Inflammatory macrophage treated with lipopolysaccharide for 1 hour (primary cell): ENCODE measurements at places on chromosomes 1 and 21.

- DNase-seq = no peak
These were observed 35.2 kb downstream of the RAP1A start for GRCh38 chr1:111654839-111655238.

- no peak for DNase-seq
These were observed 18.5 kb downstream of the CLCA1 start for GRCh38 chr1:86487131-86487810.

- DNase-seq = no peak
These were observed 10.4 kb downstream of the C1orf226 start for GRCh38 chr1:162391790-162392563.

- no peak for DNase-seq
These were observed 245.2 kb downstream of the TRABD2B start for GRCh38 chr1:47751996-47752451.

DNA sequence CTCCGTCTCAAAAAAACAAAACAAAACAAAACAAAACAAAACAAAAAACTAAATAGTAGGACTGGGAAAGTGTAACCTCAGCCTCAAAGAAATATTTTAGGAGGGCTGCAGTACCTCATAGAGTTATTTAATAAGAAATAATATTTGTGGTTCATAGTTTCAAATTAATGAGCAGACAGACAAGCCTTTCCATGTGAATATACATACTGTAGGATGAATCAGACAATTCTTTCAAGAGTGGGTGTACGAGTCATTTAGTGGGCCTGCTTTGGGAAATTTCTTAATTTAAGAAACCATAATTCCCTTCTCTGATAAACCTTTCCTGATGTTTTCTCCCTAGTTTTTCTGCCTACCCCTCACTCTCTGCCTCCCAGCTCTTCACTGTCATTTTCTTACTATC, 52.5 kb downstream of the CDC14A start:
- no peak for DNase-seq

GRCh38 chr1:19122668-19123067, 87.4 kb downstream of the UBR4 start:
- DNase-seq = no peak

GRCh38 chr1:22619252-22619651, 17.2 kb upstream of the C1QA start:
- DNase-seq = peak; percentile 26

DNA sequence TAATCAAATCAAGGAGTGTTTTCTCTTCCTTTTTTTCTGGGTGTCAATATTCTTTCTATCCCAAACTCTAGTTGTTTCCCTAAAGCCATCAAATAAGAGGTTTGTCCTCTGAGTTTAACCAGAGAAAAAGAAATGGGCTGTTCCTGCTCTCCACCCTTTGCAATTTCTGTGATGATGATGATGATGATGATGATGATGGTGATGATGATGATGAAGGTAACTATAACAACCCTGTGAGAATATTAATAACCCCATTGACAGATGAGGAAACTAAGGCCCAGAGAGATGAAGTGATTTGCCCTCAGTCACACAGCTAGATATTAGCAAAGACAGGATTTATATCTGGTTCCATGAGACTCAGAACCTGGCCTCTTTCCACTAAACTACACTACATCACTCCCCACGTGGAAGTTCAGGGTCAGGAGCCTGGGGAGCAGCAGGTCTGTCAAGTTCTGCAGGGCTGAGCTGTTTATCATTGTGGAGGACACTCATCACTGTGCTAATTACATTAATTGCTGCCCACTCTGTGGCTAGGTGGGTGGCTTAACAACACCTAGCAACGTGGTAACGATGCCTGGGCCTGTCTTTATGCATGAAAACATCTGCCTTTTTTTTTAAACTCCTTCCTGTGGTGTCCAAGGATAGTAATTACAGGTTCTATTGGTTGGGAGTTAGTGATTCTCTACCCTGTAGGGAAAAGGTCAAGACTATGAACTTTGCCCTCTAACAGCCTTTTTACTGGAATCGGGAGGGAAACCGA, 19.0 kb upstream of the JUN start:
- no peak for DNase-seq

DNA sequence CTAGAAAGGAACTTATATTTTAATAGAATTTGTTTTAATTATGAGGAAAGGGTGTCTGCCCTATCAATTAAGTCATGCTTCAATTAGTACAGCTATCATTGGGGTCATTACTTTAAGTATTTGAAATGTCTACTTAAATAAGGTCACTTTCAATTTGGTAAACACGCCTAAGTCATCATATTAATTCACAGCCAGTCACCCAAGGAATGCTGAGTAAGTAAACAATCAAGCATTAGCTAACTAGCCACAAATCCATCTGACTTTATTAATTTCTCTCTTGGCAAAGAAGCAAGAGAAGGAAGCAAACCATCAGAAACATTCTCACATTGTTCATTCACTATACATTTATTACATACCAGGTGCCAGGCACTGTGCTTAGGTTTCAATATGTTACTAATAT, 1.2 kb upstream of the LRRC52 start:
- no peak for DNase-seq

DNA sequence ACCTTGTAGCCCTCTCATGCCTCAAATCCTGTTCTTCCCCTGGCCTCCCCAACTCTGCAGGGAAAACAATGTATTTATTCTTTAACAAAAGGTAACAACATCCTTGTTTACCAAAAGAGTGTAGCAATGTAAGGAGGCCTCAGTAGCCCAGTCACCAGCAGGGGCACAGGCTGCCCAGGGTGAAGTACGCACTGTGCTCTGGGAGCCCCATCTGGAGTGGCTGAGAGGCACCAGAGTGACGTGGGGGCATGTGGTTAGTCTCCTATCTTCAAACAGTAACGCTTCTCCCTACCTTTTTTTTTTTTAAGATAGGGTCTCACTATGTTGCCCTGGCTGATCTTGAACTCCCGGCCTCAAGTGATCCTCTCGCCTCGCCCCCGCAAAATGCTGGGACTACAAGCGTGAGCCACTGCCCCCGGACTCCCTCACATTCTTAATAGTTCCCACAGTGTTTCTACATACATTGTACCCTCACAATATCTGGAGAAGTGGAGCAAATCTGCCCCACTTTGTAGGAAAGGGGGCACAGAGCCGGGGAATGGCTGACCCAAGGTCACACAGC, 51.3 kb upstream of the ECE1 start:
- no peak for DNase-seq

DNA sequence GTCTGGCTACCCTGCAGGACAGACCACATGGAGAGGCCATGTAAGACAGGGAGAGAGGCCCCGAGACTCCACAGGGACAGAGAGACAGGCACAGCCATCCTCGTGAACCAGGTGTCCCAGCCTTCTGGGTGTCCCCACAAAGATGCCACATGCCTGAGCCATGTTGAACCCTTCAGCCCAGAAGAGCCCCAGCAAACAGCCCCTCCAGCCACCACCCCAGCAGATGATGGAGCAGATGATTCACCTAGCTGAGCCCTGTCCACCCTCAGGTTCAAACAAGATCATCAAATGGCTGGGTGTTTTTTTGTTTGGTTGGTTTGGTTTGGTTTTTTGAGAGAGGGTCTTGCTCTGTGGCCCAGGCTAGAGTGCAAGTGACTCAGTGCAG, 78.7 kb downstream of the DHRS3 start:
- no peak for DNase-seq

DNA sequence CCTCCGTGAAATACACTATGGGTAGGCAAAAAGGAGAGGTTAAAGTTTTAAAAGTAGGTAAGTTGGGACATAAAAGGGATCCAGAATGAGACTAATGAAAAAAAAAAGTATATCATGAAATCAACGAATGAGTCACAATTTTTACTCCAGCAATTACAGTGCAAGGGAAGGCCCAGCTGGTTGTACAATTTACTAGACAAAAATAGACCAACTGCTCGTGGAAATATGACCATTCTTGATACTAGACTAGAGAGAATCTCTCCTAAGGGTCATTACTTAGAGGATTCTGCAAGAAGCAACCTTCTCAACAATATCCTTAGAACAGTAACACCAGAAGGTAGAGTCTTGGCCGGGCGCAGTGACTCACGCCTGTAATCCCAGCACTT, 55.1 kb upstream of the EFHD2 start:
- DNase-seq = no peak

GRCh38 chr1:230267338-230268065, 158.6 kb downstream of the PGBD5 start:
- DNase-seq = no peak

DNA sequence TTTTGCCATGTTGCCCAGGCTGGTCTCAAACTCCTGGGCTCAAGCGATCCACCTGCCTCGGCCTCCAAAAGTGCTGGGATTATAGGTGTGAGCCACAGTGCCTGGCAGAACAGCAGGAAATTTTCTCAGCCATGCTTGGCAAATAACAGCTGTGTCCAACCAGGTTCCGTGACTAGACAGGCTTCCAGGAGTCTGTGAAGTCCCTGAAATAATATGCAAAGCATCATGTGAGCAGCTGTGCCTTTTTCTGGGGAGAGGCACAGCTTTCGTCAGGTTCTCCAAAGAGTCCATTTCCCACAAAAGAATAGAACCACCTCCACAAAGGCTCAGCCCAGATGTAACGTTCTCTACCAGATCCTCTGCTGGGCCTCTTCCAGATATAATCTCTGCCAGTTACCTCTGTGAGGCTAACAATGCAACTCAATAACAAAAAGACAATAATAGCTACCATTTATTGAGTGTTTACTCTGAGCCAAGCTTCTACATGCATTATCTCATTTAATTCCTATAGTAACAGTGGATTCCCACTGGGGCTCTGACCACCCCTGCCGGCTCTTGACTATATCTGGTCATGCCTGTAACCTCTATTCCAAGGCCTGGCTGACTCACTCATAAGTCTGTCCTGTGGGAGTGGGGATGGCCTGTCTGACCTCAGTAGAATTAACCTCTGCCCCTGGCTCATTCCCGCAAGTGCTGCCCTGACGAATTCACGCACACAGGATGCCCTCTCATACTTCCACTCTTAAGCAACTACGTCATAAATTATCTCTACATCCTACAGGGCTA, 4.0 kb upstream of the NKAIN1 start:
- no peak for DNase-seq

DNA sequence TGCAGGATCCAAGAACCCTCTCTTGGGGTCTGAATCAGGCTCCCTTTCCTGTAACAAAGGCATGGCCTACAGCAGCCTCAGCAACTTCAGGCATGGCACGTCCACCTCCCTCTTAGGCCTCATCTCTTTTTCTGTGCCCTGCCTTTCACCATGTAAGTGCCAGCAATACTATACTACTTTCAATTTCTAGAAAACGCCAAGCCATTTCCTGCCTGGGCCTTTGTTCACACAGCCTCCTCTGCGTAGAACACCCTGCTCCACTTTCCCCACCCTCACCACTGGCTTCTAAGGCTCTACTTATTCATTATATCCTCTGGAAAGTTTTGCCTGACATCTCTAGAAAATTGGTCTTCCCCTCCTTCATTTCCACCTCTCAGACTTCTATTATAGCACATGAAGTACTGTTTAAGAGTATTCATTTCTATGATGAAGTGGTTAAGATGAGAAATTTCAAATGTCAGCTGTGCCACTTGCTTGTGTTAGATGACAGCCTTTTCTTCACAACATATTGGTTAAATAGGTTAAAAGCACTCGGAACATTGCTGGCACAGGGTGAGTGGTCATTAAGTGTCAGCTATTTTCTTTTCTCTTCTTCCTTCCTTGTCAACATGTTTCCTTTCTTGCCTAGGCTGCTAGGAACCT, 41.6 kb upstream of the VWA5B1 start:
- DNase-seq = no peak

- DNase-seq = no peak
These were observed 74.6 kb upstream of the PDC start for GRCh38 chr1:186535388-186536133.

DNA sequence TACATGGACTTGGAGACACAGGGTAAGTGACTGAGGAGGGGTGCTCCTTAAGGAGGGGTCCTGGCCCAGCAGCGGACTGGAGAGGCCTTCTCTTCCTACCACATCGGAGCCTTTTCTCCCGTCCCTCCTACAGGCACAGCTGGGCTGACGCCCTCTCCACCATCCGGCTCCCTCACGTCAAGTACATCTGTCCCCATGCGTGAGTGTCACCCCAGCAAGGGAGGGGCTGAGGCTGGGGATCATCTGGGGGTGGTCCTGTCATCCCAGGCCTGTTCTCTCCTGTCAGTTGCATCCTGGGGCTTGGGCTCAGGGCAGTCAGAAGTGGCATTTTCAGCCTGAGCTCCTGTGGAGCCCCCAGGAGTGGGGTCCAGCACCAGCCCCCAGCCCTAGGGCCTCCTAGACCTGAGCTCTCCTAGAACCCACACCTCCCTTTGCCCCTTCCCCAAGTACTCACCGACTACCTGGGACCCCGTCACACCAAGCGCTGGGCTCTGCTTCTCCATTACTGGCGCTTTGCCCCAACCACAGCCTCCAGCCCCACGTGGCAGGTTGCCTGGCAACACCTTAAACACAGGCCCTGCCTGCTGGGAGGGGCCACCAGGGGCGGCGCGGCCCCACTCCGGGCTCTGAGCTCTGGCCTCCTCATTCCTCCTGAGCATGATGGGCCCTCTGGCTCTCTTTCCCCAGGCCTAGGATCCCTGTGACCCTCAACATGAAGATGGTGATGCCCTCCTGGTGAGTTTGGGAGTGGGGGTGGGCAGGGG, 2.3 kb downstream of the LYPLA2 start:
- DNase-seq = no peak

- peak; percentile 100 for DNase-seq
These were observed 87.9 kb downstream of the RIPK4 start for GRCh38 chr21:41678924-41679318.

DNA sequence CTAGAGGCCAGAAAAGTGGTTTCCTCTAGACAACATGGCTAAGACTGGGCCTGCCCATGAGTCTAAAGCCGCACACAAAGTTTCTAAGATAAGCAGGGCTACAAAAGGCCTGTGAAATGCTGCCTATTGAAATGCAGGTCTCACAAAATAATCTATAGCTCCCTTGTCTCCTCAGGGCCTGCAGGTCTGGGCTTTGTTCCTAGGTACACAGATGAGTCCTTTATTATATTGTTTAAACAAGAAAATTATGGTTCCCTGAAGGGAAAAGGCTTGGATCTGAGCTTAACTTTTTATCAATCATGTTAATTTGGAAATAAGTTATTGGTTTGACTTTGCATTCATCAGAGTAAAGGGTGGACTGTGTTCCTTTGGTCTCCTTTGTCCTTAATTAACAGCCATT, 413.4 kb upstream of the BEND5 start:
- no peak for DNase-seq

- no peak for DNase-seq
These were observed 905 bp downstream of the LIX1L start for GRCh38 chr1:145956781-145957442.

DNA sequence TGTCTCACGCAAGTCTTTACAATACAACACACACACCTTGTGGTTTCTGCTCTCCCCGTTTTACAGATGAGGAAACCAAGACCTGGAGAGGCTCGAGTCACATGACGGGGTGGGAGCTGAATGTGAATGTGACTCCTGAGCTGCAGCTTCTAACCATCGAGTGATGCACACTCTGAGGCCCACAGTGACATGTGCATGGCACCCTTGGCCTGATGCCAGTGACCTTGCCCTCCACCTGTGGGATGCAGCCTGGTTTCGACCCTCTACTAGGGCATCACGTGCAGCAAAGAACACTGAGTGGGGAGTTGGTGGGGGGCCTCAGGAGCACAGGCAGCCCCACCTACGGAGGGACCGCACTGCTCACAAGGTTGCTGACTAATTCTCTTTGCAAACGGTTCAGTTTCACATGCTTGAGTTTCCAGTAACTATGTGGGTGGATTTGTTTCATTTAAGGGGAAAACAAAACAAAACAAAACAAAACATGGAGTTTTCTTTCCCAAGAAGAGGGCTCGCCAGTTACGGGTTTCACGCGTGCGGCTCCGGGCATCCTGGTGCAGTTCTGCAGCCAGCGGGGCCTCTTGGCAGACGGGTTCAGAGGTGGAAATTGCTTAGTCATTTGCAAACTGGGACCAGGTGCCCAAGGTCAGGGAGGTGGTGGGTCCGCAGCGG, 22.9 kb downstream of the SPSB1 start:
- DNase-seq = peak; percentile 57

GRCh38 chr1:47434051-47434842, 3.6 kb upstream of the FOXD2 start:
- DNase-seq = peak; percentile 52
